ENCODE measurements at places on chromosomes 5 and 9.

GRCh38 chr5:60232036-60232795, 338.7 kb upstream of the PDE4D start:
- no peak for DNase-seq

DNA sequence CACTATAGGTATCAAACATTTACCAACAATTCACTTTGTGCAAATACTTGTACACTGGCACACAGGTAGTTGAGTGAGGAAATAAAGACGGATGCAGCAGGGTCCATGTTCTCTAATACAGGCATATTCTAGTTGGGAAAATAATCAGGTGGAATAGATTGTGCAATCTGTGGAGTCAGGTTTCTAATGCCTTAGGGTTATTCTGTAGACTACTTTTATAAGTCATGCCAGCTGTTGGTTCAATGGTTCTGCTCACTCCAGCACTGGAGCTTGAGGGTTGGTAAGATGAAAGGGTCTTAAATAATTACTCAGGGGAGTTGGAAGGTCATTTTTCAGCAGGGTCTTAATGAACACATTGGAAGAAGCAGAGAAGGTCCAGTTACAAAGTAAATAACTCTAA, 690.3 kb upstream of the DMAC1 start:
- DNase-seq, result no peak

GRCh38 chr5:57366744-57367143, 115.9 kb downstream of the ACTBL2 start:
- DNase-seq, result no peak

- no peak for DNase-seq
These were observed 230.7 kb downstream of the SEMA6A start for GRCh38 chr5:116343961-116344360.

- DNase-seq, result no peak
These were observed 287.1 kb downstream of the KCNN2 start for GRCh38 chr5:114648940-114649339.

DNA sequence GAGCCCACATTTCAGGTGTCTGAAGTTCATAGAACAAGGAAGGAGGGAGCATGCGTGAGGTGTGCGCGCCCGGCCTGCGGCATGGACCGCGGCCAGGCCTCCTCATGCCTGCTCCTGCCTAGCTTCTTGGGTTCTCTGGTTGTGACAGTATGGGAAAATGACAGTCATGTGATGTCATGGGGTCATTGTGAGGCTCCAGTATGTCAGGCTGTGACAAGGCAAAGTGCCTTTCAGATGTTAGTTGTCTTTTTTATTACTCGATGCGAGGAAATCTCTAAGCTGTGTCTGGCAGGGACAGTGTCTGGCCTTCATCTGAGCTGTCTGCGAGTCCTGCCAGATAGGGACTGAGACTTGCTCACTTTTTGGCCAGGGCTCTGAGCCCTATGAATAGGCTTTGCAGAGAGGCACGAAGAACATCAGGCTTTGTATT, 13.3 kb downstream of the UCK1 start:
- DNase-seq, result no peak

GRCh38 chr5:160507221-160507721, 85.6 kb downstream of the PTTG1 start:
- no peak for DNase-seq

DNA sequence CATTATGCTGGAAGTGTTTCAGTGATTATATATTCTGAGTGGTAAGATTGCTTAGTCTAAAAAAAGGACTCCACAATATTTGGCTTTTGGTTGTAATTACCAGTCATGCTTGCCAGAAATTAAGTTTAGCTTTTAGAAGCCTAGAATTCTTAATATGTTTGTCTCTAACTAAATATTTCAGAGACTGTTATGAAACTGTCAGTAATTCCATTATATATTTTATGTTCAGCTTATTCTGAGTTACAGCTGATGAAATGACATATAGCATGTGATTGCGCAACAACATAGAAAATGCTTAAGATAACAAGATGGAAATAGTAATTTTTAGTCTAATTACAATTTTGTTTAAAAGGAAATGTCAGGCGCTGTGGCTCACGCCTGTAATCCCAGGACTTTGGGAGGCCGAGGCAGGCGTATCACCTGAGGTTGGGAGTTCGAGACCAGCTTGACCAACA, 44.2 kb downstream of the KIAA1958 start:
- no peak for DNase-seq

DNA sequence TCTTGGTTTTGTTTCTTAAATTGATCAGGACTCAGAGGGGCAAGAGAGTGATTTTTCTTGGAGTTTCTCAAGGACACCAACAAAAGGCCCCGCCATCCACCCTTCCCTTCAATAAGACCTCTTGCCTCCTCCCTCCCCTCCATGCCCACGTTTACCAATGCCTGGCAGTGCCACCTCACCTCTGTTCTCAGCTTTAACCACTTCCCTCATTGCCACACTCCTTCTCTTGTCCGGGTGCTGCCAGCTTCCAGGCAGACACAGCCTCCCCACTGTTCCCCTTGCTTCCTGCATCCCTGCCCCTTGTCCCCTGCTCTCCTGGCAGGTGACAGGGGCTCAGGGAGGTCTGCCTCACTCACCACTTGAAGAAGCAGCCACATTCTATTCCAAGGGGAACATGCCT, 90.8 kb downstream of the LHX2 start:
- no peak for DNase-seq

- peak; percentile 69 for DNase-seq
These were observed at the start of gene LCP2 for GRCh38 chr5:170297589-170298462. LCP2 (minus strand) TSS chr5:170297777; CDS start chr5:170297611, 166 bp downstream.

- DNase-seq, result peak; percentile 53
These were observed 6.9 kb upstream of the PDCL start for GRCh38 chr9:122835313-122835731.
